ENCODE measurements at places on chromosomes 12 and 14.

GRCh38 chr12:56086608-56087007 is 6.6 kb downstream of the ERBB3 start:
- no peak for DNase-seq

DNA sequence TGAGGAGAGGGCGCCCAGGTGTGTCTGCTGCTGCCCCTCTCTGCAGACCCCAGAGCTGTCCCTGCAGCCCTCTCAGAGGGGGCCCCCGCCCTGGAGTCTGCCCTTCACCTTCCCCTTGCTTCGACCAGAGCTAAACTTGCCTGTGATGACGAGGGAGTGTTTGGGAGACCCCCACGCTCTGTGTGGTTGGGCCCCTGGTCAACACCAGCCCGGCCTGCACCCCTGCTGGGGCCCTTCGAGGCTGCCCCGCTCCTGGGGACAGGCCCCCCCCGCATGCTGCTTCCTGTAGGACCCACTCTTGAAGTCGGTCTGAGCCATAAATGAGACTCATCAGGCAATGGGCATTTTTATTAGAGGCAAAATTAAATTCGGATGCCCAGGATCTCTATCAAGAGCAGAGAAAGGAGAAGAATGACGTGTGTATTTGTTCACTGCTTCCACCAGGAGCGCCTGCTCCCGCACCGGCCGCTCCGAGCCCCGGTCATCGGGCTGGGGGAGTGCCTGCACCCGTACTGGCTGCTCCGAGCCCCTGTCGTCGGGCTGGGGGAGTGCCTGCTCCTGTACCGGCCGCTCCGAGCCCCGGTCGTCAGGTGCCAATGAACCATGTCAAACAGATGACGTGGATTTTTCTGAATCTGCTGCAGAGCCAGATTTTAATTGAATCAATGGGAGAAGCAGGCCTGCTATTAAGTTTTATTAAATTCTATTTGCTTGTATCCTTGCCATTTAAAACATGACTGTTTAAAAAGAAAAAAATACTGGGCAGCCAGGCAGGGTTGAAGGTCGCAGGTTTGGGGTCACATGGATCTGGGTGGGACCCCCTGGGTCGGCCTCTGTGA is 47.7 kb downstream of the NOC4L start:
- DNase-seq = no peak

DNA sequence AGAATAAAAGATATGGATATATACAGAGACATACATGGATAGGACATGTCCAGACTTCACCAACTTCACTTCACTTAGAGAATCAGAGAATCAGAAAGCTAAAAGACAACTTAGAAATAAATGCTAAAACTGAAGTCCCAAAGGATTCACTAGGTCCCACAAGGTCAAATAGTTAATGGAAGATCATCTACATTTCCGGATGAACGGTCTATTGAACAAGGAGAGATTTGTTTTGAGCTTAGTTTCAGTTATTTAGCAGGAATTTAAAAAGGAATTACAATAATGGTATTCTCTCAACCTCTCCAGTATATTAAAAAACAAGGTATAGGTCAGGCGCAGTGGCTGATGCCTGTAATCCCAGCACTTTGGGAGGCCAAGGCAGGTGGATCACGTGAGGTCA is 187.0 kb downstream of the MED13L start:
- DNase-seq = no peak

DNA sequence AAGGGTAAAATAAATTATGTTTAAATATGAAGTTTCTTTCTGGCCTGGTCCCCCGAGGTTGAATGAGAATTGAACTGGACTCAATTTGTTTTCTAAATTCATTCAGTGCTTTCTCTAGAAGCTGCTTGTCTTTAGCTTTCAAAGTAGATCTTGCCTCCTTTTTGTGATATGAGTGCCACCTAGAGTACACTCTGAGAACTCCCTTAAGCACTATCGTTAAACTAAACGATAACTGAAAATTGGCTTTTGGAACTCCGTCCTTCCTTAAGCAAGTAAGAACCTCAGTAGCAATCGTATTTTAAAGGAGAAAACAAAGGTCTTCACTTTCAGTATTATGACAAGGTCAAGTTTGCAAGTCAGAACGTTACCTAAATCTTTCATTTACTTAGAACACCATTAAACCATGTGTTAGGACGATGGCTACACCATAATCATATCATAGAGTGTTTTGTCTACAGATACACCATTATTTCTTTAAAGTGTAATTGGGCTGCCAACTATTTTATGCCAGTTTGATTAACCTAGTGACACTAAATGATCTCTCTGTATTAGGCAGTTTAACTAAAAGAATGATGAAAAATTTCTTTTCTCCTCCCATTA is 364.8 kb downstream of the SNAPC1 start:
- DNase-seq = no peak

DNA sequence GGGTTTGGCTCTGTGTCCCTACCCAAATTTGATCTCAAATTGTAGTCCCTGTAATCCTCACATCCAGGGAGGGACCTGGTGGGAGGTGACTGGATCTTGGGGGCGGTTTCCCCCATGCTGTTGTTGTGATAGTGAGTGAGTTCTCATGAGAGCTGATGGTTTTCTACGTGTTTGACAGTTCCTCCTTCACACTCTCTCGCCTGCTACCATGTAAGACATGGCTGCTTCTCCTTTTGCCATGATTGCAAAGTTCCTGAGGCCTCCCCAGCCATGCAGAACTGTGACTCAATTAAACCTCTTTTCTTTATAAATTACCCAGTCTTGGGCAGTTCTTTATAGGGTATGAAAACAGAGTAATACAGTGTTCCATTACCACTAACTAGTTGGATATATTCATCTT is 10.3 kb upstream of the LRRC23 start:
- DNase-seq = no peak

DNA sequence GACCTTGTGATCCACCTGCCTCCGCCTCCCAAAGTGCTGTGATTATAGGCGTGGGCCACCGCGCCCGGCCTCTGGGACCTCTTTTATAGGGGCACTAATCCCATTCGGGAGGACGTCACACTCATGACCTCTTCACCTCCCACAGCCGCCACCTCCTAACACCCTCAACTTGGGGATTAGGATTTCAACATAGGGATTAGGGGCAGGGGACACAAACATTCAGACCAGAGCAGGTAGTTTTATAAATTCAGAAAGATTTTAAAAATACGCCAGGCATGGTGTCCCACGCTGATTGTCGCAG is 49.4 kb downstream of the TPCN1 start:
- DNase-seq = no peak

DNA sequence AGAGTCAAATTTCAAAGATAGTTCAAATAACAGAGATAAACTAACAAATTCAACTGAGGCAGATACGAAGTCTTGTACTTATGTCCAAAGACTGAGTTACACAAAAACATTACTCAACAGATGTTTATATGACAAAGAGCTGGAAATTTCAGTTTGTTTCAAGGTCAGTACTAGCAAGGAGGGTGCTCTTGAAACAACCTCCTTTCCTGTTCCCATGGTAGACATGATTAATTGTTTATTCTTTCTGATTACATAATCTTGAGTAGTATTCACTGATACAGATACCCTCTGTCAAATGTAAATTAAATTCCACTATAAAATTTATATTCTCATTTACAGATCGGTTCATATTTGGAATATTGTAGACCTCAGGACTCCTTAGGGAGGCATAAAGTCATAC is 23.4 kb downstream of the TSPAN8 start:
- no peak for DNase-seq

GRCh38 chr14:39228509-39229221 is 5.0 kb upstream of the MIA2 start:
- no peak for DNase-seq

DNA sequence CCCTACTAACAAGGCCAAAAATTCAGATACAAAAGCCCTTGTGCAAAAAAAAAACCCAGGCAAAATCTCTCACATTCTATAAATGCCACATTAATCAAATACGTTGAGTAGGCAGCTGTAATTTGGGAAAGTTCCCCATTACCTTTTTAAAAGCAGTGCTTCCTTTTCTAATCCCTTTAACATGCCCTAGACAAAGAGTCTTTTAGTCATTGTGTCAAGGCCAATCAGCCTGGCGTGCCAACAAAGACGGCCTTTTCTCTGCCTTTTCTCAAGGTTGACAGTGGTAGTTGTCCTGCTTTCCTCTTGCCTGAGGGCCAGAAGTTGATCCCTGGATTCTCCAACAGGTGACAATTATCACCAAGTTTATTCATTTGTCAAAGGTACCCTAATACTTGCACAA is 62.5 kb upstream of the METAP2 start:
- no peak for DNase-seq

- DNase-seq = peak; percentile 26
Measured at GRCh38 chr14:75978249-75978731, 3.5 kb downstream of the TGFB3 start.

DNA sequence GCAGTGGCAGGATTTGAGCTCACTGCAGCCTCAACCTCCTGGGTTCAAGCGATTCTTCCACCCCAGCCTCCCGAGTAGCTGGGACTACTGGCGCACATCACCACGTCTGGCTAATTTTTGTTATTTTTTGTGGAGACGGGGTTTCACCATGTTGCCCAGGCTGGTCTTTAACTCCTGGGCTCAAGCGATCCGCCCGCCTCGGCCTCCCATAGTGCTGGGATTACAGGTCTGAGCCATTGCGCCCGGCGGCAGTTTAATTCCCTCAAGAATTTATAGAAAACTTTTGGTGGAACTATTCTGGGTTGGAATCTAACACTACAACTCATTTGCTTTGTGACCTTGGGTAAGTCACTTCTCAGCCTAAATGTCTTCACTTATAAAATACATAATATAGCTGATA is 1.8 kb upstream of the SP1 start:
- DNase-seq = no peak

DNA sequence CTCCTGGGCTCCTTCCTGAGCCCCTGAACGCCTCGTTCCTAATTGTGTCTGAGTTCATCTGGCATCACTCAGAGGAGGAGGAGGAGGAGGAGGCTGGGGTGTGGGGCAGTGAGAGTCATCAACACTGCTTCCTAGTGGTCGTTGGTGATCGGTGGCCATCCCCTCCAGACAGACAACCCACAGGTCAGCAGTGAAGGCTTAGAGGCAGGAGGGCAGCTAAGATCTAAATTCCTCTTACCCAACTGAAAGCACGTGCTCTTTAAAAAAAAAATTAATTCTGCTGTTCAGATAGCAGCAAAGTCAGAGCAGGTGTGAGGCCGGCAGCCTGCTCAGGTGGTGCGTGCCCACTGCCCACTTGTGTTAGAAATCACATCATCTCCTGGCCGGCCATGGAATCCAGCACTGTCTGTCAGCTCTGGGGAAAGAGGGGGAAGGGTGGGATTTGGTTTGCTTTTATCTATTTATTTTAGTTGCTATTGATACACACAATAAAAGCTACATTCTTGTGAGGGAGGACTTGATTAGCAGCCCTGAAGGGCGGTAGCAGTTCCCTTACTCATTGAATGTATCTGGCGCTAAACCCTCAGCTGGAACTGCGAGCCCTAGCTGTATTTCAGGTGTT is 46.6 kb downstream of the PPP2R5C start:
- DNase-seq = no peak

DNA sequence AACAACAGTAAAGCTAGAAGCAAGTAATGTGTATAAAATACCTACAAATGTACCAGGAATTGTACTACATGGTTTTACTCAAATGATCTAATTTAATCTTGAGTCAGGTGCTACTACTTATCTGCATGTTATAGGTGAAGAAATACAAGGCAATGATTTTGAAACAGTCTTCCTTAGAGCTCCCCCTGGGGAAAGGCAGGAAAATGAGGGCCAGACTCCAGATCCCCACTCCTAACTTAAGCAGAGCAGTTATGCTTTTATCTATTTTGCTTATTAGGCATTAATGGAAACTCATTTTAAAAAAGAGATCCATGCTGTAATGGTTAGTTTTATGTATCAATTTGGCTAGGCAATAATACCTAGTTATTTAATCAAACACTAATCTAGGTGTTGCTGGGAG is 109.3 kb upstream of the CPSF6 start:
- DNase-seq = no peak

GRCh38 chr14:75404847-75405246 is 23.0 kb upstream of the JDP2 start:
- no peak for DNase-seq

GRCh38 chr12:93972411-93973208 is 175.8 kb upstream of the PLXNC1 start:
- DNase-seq = no peak

- DNase-seq = no peak
Measured at GRCh38 chr14:55440385-55440784, at the start of gene TBPL2. TSS of gene TBPL2 (minus strand) at chr14:55440616. CDS start at chr14:55440449, 167 bp downstream.

DNA sequence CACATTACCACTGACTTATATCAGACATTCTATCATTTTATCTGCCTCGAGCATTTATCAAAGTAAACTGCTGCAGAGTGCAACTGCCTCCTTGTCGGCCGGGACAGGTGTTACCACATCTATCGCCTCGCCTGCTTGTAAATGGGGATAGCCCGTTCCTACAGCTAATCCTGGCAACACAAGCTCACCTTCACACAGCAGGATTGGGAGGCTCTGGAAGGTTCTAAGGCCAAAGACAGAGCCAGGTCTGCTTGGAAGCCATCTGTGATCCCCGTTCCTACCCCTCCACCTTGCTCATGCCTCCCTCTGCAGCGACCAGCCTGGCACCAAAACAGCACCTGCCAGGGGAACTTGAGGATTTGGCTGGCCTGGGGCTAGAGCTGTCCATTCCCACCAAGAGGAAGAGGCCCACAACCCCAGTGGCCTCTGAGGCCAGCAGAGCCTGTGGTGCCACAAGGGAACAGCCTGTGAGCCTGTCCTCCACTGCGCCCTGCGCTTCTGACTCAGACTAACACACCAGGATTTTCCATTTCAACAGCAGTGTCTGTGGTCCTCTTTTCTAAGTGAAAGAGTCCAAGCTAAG is 114.8 kb upstream of the DIO3 start:
- no peak for DNase-seq

DNA sequence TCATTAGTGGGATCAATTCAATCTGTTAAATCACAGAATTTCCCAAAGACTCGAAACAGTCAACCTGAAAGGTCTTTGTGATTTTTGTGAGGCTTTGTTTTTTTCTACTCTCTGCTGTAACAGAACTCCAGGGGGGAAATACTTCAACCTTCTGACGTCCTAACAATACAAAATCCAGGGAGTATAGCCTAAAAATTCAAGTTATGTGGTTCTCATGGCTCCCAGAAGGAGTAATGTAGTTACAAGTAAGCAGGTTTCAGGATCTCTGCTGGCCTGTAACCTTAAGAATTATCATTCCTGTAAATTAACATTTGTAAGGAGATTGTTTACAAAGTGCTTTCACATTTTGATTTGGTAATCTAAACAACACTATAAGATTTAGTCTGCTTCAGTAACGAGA is 39.9 kb downstream of the VEZT start:
- no peak for DNase-seq

GRCh38 chr14:30669594-30669993 is 47.5 kb downstream of the SCFD1 start:
- DNase-seq = no peak

DNA sequence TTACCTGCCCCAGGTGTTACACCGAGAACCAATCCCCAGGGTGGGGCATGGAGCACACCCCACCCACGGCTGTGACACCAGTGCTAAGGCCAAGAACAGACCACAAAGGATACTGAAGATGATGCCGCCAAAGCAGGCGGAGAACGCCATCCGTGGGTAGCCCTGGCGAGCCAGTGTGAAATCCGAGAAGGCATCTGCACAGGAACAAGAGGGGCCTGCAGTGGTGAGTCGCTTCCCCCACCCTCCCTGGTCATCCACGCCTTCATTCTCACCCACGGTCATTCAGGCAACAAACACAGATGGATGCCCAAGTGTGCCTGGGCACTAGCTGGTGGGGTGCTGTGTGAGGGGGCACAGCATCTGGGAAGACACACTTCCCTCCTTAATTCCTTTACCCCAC is 28.5 kb downstream of the SLC8B1 start:
- no peak for DNase-seq
